ENCODE measurements at places on chromosomes 4 and X. TPM values are rescaled to one million over a fixed set of nuclear protein-coding genes. Genes with fewer than 3 reads are reported as not detected.
A peak's percentile ranks its signal among the peaks of the same experiment; 100 is the strongest.

DNA sequence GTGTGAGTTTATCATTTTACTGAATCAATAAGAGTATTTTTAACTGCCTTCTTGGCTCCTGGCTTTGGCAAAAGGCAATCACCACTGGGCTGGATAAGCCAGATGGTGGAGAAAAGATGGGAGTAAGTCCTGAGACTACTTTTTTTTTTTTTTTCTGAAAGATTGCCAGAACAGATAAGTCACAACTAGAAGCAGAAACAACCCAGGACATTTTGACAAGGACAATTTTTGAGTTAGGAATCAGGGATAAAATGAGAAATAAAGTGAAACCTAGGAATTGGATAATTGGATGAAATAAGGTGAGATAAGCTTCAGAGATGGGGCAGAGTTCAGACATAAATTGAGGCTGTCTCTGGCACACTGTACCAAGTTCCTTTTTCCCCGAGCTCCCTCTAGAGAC lies 471.0 kb downstream of the KLHL13 start:
- H3K27ac ChIP-seq = no peak overlapping the region
- H3K36me3 ChIP-seq = no peaks in the 10 kb centered on the region
- no peaks in the 10 kb centered on the region for H3K27me3 ChIP-seq
- no peak for DNase-seq
- no peaks in the 10 kb centered on the region for H3K4me1 ChIP-seq
- H3K4me3 ChIP-seq = no peak overlapping the region

DNA sequence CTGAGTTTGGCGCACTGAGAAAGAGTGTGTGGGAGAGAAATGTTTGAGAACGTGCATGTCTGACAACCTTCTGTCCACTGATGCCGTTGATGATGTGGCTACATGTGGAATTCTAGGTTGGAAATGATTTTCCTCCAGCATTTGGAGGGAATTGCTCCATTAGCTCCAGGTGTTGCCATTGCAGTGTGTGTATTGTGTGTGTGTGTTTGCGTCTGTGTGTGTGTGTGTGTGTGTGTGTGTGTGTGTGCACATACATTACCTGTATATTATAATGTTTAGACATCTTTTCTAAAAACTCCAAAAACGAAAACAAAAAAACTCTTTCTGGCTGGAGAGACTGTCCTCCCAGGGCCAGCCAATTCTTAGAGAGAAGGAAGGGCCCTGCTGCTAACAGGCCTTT lies 18.2 kb upstream of the MECP2 start:
- H3K27ac ChIP-seq = no peak overlapping the region
- no peak overlapping the region for H3K4me3 ChIP-seq
- H3K36me3 ChIP-seq = no peaks in the 10 kb centered on the region
- DNase-seq = no peak

GRCh38 chrX:150984169-150984824 lies 1.2 kb downstream of the HMGB3 start:
- H3K4me1 ChIP-seq = peaks cover 7% of the 10 kb centered on the region
- DNase-seq = no peak
- H3K36me3 ChIP-seq = peaks cover 2% of the 10 kb centered on the region
- H3K4me3 ChIP-seq = peak overlapping the region; percentile 40
- no peaks in the 10 kb centered on the region for H3K27me3 ChIP-seq
- no peak overlapping the region for H3K27ac ChIP-seq

DNA sequence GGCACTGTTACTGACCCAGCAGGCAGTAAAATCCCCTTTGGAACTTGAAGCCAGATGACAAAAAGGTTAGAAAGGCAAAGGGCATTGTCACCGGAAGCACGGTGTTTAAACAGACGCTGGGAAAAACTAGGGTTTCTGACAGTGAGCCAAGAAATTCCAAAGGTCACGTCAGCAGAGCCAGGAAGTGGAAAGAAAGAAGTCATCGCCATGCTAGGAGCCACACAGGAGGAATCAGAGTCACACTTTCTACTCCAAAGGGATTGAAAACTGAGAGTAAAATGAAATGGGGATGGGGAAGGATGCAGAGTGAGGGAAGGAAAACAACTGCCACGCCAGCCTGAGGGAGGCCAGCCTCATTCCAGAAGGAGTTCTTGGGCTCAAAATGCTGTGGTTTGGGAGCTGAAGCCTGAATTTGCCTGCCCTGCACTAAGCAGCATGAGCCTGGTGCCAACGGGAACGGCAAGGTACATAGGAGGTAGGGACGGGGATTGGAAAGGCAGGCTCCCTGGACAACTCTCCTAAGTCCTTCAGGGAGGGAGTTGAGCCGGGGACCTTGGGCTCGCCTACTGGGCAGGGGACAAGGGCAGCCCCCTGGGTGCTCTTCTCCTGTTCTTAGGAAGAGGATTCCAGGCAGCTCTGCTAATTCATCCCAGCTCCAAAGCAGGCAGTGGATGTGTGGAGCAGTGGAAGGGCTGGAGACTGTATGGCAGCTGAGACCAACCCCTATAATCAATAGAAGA lies 66.8 kb downstream of the SOWAHB start:
- peaks cover 15% of the 10 kb centered on the region for H3K4me1 ChIP-seq
- no peaks in the 10 kb centered on the region for H3K27me3 ChIP-seq
- no peaks in the 10 kb centered on the region for H3K36me3 ChIP-seq
- DNase-seq = peak; percentile 98
- peak overlapping the region; percentile 95 for H3K27ac ChIP-seq

DNA sequence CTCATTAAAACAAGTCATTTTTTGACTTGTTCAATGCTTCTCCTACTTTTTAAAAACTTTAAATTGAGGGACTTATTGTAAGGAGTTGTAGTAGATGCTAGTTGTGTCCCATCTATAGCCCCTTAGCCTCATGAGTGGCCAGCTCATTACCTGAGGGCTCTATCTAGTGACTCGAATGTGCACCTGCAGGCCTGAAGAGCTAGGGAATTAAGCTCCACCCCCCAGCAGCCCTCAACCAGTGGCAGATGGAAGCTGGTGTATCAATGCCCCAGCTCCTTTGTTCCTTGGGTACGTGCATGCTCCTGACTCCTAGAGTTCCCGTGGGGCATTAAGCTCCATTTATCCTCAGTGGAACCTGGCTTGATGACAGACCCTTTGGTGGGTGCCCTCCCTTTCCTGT lies 146.7 kb upstream of the FAM9B start:
- H3K27me3 ChIP-seq = no peaks in the 10 kb centered on the region
- no peaks in the 10 kb centered on the region for H3K4me1 ChIP-seq
- no peak overlapping the region for H3K27ac ChIP-seq

DNA sequence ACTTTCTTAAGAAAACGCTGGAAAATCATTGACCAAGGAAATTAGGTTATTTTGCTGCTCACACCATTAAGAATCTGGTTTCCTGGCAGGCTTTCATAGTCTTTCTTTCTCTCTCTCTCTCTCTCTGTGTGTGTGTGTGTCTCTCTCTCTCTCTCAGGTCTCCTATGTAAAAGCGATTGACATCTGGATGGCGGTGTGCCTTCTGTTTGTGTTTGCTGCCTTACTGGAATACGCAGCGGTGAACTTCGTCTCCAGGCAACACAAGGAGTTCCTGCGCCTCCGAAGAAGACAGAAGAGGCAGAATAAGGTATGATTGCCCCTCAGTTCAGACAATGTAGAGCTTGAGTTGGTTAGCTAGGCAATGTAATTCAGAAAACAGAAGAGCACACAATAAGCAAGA lies 161.2 kb downstream of the GLRA2 start:
- DNase-seq = no peak
- no peak overlapping the region for H3K4me3 ChIP-seq
- no peaks in the 10 kb centered on the region for H3K4me1 ChIP-seq
- H3K36me3 ChIP-seq = no peaks in the 10 kb centered on the region

DNA sequence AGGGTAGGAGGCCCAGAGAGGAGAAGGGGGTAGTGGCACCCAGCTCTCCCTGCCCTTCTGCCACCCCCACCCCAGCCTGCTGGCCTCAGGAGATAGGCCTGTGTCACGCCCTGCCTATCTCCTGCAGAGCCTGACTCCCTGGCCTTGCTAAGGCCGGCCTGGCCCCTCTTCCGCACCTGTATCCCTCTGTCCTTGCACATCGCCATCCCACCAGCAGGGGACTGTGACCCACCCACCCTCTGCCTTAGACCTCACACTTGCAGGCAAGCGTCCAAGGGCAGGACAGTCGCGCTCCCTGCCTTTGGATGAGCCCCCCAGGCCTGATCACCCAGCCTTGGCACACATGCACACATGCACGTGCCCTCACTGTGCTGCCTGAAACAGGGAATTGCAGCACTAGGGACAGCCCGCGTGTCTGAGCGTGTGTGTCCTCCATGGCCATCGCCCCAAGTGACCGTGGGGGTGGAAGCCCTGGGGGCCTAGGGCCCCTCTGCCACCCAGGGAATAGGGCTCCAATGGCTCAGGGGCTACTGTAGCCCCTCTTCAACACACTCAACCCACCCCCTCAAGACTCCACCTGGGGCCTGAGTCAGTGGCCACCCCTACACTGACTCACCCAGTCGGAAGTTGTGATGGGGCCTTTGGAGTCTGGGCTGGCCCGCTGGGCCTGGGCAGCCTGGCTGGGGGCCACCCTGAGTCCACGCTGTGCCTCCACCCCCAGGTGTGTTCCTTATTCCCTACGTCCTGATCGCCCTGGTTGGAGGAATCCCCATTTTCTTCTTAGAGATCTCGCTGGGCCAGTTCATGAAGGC lies 2.1 kb downstream of the SLC6A8 start:
- H3K36me3 ChIP-seq = peaks cover 16% of the 10 kb centered on the region
- H3K4me1 ChIP-seq = peaks cover 33% of the 10 kb centered on the region
- H3K27me3 ChIP-seq = no peaks in the 10 kb centered on the region
- DNase-seq = no peak
- peak overlapping the region; percentile 24 for H3K27ac ChIP-seq

DNA sequence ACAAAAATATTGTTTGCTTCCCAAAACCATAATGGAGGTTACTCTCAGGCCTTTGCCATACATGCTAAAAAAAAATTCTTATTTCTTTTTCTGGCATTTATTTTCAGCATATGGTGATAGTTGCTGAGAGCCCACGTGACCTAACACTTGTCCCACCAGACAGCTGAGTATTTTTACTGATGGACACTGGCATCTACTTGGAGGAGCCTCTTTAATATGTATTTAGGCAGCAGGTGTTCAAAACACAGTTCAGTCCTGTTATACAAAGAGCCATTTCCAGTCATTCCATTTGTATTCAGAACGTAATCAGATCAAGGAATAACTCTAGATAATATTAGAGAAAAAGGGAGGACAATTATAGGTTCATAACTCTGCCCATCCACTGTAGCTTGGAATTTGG lies 95.5 kb downstream of the CXCL13 start:
- peaks cover 13% of the 10 kb centered on the region for H3K4me1 ChIP-seq
- H3K36me3 ChIP-seq = no peaks in the 10 kb centered on the region
- no peak overlapping the region for H3K4me3 ChIP-seq
- no peaks in the 10 kb centered on the region for H3K27me3 ChIP-seq
- no peak for DNase-seq

- H3K4me1 ChIP-seq = peaks cover 5% of the 10 kb centered on the region
- no peak overlapping the region for H3K4me3 ChIP-seq
- no peaks in the 10 kb centered on the region for H3K27me3 ChIP-seq
Measured at GRCh38 chr4:7804756-7805385, 134.8 kb downstream of the AFAP1 start.

DNA sequence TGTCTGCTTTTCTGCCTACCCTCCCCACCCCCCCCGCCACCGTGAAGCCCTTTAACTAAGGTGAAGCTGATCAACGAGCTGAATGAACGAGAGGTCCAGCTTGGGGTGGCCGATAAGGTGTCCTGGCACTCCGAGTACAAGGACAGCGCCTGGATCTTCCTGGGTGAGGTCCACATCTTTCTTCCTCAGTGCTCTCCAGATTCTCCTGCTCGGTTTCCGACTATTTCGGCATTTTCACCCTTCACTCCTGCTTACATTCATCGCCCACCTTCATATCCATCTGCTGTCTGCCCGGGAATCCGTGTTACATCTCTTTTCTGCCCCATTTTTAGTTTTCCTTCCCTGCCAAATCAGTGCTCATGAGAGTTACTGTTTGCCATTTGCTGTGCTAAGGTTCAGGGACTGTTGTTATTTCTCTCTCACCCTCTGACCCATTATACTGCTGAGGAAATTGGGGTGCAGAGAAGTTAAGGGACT lies 459 bp downstream of the RBMX2 start:
- H3K27ac ChIP-seq = no peak overlapping the region
- peak overlapping the region; percentile 81 for H3K4me3 ChIP-seq
- peaks cover 6% of the 10 kb centered on the region for H3K36me3 ChIP-seq
- no peaks in the 10 kb centered on the region for H3K27me3 ChIP-seq
- no peaks in the 10 kb centered on the region for H3K4me1 ChIP-seq

- no peaks in the 10 kb centered on the region for H3K27me3 ChIP-seq
- no peak for DNase-seq
- H3K4me1 ChIP-seq = no peaks in the 10 kb centered on the region
- no peak overlapping the region for H3K27ac ChIP-seq
- no peak overlapping the region for H3K4me3 ChIP-seq
- no peaks in the 10 kb centered on the region for H3K36me3 ChIP-seq
Measured at GRCh38 chrX:14779580-14779979, 93.3 kb downstream of the FANCB start.

- no peak overlapping the region for H3K4me3 ChIP-seq
- no peaks in the 10 kb centered on the region for H3K27me3 ChIP-seq
- no peak overlapping the region for H3K27ac ChIP-seq
- no peaks in the 10 kb centered on the region for H3K4me1 ChIP-seq
- H3K36me3 ChIP-seq = no peaks in the 10 kb centered on the region
- no peak for DNase-seq
Measured at GRCh38 chr4:123573866-123574508, 177.4 kb downstream of the SPRY1 start.

DNA sequence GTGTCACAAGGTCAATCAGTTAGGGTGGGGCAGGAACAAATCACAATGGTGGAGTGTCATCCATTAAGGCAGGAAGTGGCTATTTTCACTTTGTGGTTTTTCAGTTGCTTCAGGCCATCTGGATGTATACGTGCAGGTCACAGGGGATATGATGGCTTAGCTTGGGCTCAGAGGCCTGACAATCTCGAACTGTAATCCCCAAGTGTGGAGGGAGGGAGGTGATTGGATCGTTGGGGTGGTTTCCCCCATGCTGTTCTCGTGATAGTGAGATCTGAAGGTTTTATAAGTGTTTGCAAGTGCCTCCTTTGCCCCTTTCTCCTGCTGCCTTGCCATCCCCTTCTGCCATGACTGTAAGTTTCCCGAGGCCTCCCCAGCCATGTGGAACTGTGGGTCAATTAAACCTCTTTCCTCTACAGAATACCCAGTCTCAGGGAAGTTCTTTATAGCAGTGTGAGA lies 36.7 kb upstream of the STS start:
- H3K4me3 ChIP-seq = no peak overlapping the region
- H3K27me3 ChIP-seq = no peaks in the 10 kb centered on the region
- H3K4me1 ChIP-seq = peaks cover 18% of the 10 kb centered on the region

DNA sequence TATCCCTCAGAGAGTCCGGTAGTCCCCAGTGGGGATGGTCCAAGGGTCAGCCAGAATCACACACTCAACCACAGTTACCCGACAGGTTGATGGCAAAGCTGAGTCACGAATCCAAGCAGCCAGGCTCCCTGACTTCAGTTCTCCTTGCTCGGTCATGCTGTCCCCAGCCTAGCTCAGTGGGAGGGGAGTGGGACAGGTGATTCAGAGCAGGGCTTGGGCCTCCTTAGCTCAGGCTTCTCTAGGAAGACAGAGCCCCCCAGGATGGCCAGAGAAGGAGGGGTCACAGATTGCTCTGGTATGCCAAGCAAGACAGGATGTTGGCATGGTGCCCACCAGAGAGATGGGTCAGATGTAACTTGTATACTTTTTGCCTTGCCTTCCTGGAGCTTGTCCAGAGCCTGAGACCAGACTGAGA lies 66.5 kb downstream of the EFNB1 start:
- H3K4me3 ChIP-seq = no peak overlapping the region
- H3K27me3 ChIP-seq = no peaks in the 10 kb centered on the region
- peak; percentile 87 for DNase-seq
- peak overlapping the region; percentile 91 for H3K27ac ChIP-seq

The TMEM144 gene
- polyA plus RNA-seq = 93.1 TPM

The C4orf54 gene
- 0.18 TPM for polyA plus RNA-seq

The CFI gene
- polyA plus RNA-seq = 244 TPM

The MAGEA2B gene
- not detected for polyA plus RNA-seq

The SCRG1 gene
- polyA plus RNA-seq = 1.0 TPM

Measured in large intestine (tissue), 12 donors.